ENCODE measurements at places on chromosomes 12 and 14.

DNA sequence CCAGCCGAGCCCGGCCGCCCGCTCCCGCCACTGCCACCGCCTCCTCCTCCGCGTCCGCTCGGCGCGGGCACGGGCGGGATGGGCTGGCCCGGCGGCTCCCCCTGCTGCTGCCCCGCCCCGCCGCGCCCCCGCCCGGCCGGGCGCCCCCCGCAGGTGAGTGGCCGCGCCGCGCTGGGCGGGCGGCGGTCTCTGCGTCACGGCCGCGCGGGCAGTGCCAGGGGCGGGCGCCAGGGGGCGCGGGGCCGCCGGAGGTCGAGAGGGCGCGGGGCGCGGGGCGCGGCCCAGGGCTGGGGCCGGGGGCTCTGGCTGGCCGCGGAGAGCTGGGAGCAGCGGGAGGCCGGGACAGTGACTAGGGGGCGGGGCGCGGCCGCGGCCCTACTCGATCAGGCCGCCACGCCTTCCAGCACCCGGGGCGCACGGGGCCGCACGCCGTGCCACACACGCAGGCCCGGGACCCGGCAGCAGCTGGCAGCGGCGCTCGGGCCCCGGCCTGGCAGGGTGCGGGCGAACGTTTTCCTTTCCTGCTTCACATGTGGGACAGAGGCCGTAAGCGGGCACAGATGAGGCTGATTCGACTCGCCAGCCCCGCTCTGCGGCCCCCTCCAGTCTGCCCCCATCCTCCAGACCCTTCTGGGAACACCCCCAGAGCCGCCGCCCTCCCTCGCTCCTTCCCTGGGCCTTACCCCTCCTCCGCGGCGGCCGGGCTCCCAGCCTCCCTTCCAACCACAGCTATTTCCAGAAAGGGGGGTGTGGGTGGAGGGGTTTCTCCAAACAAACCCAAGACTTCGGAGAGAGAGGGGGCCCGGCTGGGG, 2.4 kb upstream of the TNS2 start:
- DNase-seq, result no peak

GRCh38 chr14:44960146-44960545, 1.6 kb downstream of the KLHL28 start:
- DNase-seq, result no peak

DNA sequence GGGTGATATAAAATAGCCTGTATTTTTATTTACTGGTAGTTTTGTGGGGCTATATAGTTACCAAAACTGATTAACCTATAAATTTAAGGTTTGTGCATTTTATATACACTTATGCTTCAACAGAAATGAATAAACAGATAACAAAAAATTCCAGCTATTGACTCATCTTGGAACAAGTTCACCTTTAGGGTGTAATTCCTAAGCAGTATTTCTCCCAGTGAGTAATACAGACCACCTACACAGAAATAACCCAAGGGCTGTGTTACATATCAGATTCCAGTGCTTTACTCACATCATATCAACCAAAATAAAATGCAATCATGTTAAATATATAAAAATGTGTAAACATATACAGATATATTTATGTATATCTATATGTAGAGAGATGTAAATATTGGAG, 345.6 kb downstream of the ADAMTS20 start:
- no peak for DNase-seq

GRCh38 chr12:75585330-75585729, 73.9 kb upstream of the KRR1 start:
- DNase-seq, result no peak

DNA sequence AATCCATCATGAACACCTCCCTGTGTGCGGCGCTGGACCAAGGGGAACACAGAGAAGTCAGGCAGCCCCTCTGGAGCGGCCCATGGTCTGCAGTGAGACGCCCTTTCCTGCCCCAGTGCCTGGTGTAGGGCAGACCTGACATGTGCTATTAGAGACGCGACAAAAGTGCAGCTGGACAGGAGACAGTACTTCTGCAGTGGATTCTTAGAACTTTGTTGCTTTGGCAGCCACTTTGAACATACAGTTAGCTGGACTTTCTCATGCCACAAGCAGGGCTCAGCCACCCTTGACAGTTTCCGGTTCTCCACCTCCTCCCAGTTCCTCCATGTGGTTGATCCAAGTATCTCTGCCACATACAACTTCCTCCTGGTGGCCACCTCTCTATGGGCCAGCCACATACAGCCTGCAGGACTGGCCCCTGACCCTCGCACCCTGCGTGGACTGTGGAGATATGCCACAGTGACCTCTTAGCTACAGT, 45.9 kb downstream of the LGMN start:
- no peak for DNase-seq

DNA sequence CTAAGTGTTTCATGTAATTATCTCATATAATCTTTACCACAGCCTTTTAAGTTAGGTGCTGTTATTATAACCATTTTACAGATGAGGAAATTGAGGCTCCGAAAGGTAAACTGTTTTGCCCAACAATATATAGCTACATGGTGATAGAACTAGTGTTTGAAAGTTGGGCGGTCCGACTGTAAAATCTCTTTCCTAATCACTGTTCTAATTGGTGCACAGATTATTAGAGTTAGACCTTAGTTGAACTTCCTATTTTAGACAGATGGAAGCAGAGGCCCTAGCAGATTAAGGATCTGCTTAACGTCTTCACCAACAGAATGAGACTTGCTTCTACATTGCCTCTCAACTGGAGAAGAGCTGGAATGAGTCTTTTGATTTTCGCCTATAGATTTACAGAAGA, 30.0 kb upstream of the DUSP6 start:
- DNase-seq, result no peak

- DNase-seq, result no peak
Observed at GRCh38 chr14:78902010-78902623, 731.9 kb downstream of the NRXN3 start.
